ENCODE measurements at places on chromosomes 6 and 20. TPM values are rescaled to one million over a fixed set of nuclear protein-coding genes. Genes with fewer than 3 reads are reported as not detected.
A peak's percentile ranks its signal among the peaks of the same experiment; 100 is the strongest.

- H3K4me1 ChIP-seq, result no peaks in the 10 kb centered on the region
- no peak overlapping the region for H3K4me3 ChIP-seq
- 0 out of 2 replicates have a peak, but pooled peaks cover 2% of the 10 kb centered on the region for H3K27me3 ChIP-seq
- DNase-seq, result no peak
These were observed 364.3 kb upstream of the SPTLC3 start for GRCh38 chr20:12644461-12644860.

KCNK15 gene
- total RNA-seq, result not detected

GRCh38 chr20:49278818-49279676, 1.2 kb upstream of the ZNFX1 start:
- H3K36me3 ChIP-seq, result peaks cover 74% of the 10 kb centered on the region
- peak overlapping the region; percentile 87 for H3K4me3 ChIP-seq
- DNase-seq, result peak; percentile 70
- peaks cover 52% of the 10 kb centered on the region for H3K4me1 ChIP-seq

DNA sequence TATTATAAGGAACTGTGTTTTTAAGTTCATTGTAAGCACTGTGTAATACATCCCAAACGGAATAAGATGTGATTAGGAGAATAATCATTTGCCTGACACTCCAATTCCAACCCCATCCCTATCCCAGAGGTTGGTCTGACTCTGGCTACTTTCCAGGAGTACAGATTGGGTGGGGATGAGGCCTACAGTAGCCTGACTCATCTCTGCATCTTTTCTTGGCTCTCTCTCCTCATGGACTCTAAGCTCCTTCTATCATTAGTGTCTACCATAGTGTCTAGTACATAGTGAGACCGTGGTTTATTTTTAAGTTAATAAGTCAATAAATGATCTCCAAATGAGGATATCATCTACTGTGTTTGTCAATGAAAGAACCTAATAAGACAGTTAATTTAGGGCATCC, 92.2 kb upstream of the CNKSR3 start:
- no peak for DNase-seq
- H3K27me3 ChIP-seq, result no peaks in the 10 kb centered on the region
- H3K4me1 ChIP-seq, result no peaks in the 10 kb centered on the region
- H3K27ac ChIP-seq, result no peak overlapping the region
- H3K4me3 ChIP-seq, result no peak overlapping the region

- no peaks in the 10 kb centered on the region for H3K36me3 ChIP-seq
- H3K4me1 ChIP-seq, result peaks cover 6% of the 10 kb centered on the region
- H3K27ac ChIP-seq, result no peak overlapping the region
- no peaks in the 10 kb centered on the region for H3K27me3 ChIP-seq
These were observed 155.3 kb downstream of the ZMYND8 start for GRCh38 chr20:47201074-47201730.

FAM209B gene
- total RNA-seq, result not detected

DNA sequence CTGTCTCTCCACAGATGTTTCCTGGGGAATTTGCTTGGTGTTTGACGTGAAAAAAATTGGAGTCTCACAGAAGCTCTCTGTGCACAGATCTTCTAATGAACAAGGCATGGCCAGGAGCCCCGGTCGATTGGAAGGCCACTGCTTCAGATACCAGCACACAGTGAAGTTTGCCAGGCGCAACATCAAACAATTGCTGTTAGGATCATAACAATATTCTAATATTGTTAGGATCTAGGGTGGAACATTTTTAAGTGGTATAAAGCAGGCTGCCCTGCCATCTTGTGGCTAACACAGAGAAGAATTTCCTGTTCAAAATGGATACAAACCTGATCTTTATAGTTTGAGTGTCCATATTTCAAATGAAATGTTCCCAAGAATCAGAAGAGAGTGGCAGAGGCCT, 64.1 kb downstream of the C6orf118 start:
- H3K27me3 ChIP-seq, result no peaks in the 10 kb centered on the region
- H3K4me1 ChIP-seq, result no peaks in the 10 kb centered on the region
- DNase-seq, result peak; percentile 44
- no peak overlapping the region for H3K4me3 ChIP-seq
- H3K36me3 ChIP-seq, result no peaks in the 10 kb centered on the region
- H3K27ac ChIP-seq, result no peak overlapping the region

- H3K36me3 ChIP-seq, result no peaks in the 10 kb centered on the region
- H3K27ac ChIP-seq, result no peak overlapping the region
- DNase-seq, result no peak
These were observed 2.1 kb downstream of the SALL4 start for GRCh38 chr20:51800060-51800871.
